Kidney epithelial cell (primary cell): ENCODE measurements at places on chromosomes 5 and 9. TPM values are rescaled to one million over a fixed set of nuclear protein-coding genes. Genes with fewer than 3 reads are reported as not detected.

DNA sequence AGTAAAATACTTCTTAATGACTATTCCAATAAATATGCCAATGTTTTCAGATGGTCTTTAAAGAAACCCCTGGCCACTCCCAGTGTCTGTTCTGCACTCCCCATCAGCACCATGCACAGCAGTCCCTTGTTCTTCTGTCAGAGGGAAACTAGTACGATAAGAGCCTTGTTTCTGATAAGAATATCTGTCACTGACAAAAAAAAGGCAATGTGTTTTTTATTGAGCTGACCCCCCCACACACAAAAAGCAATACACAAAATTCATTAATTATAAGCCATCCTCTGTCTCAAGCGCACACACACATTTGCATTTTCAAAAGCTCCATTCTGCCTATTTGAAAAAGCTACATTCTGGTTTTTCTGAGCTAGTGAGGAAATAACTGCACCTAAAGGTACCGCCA, 119.1 kb downstream of the ENC1 start:
- no peak for DNase-seq

TRIM36 gene
- total RNA-seq = 5.0 and 7.9 TPM in 2 replicates

GMCL2 gene
- not detected in 2 replicates for total RNA-seq

BAAT gene
- not detected in 2 replicates for total RNA-seq

DNA sequence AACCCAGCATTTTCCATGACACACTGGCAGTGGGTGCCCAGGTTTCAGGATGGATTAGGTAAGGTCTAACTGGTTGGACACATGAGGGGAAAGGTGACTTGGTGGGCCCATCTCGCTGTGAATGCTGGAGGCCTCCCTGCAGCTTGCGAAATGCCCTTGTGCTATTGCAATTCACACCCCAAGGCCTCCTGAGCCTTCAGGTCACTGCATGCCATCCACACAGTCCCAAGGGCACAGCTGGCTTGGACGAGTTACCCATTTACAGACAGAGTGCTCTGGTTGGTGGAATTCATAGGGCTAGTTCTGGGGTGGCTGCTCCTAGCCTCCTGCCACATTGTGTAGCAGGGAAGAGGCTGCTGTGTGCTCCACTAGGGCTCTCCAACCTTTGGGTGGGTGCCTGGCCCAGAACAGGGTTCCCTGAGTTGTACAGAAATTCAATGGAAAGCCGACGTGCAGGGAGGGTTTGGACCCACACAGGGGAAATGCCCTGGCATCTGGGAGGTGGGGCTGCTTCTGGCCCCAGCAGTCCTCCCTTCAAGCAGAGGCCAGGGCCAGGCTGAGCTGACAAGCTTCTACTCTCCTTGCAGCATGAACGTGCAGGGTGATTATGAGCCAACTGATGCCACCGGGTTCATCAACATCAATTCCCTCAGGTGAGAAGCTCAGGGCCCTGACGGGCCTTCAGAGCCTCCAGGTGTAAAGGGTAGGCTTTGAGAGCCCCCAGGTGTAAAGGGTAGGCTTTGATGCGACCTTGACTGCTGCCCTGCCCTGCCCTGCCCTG, 54.3 kb downstream of the ASS1 start:
- no peak for DNase-seq

- DNase-seq = no peak
Observed at GRCh38 chr5:179192891-179193470, 132.8 kb downstream of the ZNF354C start.

HTR4 gene
- not detected in 2 replicates for total RNA-seq

DNA sequence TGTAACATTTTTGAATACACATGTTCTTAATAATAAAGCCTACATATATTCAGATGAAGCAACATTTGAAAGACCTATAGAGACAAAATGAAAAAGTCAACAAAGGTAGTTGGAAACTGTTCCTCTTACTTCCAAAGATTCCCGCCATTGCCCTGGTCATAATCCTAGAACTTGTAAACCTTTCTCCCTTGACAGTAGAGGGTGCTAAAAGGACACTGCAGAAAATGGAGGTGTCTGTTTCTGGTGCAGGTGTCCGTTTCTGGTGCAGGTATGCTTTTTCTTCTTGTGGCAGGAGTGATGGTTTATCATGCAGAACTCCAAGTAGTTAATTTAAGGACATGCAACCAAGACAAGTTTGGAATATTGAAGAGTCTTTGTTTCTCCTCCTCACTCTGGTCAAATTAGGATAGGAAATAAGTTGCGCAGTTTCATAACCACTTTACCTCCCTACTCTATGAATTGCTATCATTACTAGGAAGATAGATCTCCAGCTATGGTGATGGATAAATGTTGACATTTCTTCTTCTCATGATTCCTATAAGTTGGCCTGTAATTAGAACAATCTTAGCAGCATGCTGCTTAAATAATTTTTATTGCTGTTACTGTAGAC, 56.0 kb upstream of the FAM174A start:
- DNase-seq = no peak

GRCh38 chr5:149485655-149486615, 65.3 kb downstream of the CSNK1A1 start:
- DNase-seq = peak; percentile 97

MAMDC2 gene
- total RNA-seq = 12.2 and 13.4 TPM in 2 replicates

GRCh38 chr5:74651710-74652109, 11.2 kb upstream of the ENC1 start:
- no peak for DNase-seq

TMEM252 gene
- not detected in 2 replicates for total RNA-seq

DNA sequence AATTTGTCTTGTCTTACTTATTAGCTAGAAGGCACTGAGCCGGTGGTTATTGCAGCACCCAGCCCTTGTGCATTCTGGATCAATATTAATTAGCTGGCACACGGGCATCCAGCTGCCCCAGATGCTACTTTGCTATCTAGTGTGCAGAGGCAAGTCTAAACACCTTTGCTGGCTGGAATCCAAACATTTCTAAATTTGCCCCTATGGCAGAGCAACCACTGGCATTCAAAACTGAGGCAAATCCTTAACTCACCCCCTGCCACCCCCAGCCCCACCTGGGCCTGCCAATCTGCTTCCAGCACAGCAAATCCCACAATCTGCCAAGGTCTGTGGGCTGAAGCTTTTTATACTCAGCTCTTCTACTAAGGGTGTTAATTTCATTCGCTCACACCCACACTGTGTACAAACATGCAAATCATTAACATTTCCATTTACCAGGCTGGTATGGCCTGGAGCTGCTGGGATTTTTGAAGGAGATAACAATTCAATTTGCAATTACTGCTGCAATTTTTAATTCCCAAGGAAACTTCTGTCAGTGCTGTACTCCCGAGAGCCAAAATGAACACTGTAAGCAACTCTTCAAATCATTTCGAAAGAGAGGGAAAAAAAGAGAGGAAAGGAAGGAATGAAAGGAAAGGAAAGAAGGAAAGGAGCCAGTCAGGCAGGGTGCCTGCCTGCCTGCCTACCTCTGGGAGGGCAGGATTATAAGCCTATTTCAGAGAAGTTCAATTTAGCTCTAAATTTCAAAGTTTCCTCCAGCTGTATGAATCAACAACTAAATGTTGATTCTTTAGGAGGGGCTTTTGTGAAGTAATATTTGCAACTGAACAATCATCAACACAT, 35.5 kb downstream of the RAPGEF1 start:
- no peak for DNase-seq

DNA sequence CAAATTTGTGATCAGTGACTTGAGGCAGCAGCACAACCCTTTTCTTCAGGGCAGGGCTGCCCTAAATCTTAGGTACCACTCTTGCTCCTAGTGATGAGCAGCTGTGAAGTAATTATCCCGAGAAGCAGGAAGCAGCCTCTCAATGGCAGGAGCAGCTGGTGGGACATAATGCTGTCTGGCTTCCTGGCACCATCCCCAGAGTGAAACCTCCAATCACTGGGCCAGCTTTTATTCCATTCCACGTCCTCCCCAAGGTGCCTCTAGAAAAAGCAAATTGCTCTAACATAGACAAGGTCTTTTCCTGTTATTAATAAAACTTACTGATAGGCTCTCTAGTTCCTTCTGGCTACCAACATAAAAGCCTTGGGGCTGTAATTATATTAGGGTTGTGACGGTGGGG, 154.0 kb downstream of the FRMD3 start:
- DNase-seq = no peak

FAM221B gene
- total RNA-seq = not detected in 2 replicates

PKN3 gene
- total RNA-seq = 4.6 and 9.5 TPM in 2 replicates

PCDHGB7 gene
- total RNA-seq = 14.0 and 14.1 TPM in 2 replicates

GRCh38 chr5:179802950-179803562, 3.6 kb downstream of the MGAT4B start:
- no peak for DNase-seq

DNA sequence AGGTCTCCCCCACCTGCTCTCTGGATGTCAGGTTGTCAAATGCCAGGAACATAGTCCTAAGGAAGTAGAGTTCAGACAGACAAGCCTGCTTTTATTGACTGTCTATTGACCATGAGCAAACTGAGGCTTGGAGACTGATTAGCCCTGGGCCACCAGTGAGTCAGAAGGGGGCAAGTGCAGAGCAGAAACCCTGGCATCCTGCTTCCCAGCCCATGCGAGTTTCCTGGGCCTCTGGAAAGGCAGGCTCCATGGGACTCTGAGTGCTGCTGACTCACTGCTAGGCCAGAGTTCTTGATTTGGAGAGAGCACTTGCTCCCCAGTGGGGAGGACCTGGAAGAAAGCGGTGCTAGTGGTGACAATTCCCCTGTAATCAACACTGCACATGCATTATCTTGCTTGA, 2.8 kb upstream of the HBEGF start:
- DNase-seq = no peak

DNA sequence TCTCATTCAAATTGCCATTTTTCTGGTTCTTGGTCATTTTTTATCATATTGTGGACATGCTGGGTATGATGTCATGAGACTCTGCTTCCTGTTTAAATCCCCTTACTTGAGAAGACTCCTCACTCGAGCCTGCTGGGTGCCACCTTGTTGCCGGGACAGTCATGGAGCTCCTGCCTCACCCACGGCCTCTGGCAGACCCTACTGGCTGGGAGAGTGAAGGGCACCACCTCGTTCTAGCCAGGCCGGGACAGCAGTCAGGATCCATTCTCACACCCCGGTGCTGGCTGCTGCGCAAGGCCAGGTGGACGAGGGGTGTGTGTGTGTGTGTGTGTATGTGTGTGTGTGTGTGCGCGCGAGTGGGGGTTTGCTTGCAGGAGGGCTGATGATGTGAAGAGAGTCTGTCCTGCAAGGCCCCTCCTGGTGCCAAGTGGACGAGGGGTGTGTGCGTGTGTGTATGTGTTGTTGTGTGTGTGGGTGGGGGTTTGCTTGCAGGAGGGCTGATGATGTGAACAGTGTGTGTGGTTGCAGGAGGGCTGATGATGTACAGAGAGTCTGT, 4.4 kb downstream of the CEP72 start:
- no peak for DNase-seq
